ENCODE measurements at places on chromosomes 4 and X.

DNA sequence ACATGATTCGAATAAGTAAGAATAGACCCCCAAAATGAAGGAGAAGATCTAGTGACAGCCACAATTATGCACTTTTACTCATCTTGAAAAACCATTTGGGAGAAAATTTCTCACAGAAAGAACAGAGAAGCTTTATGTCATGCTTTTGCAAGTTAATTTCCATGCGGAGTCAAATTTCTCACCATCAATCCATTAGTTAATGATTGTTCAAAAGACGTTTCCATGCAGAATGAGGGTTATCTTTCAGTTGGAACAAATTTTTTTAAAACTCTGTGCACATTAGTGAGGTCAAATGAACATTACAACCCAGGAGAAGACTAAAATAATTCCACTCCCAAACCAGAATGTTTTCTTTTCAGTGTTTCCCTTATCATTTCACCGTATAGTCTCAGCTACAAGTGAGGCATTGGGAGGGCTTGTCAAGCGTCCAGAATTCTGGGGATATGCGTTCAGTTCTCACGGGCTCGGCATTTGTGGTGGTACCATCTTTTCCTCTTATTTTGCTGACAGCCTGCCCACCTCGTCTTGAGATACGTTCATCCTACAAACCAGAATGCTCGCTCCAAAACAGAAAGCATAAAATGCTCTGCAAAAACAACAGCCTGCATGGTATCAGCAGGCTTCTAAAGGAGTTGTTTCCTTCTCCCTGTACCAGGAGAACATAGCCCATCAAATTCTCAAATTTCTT, 130.8 kb upstream of the TBL1X start:
- DNase-seq = no peak

- DNase-seq = no peak
Observed at GRCh38 chr4:44716597-44716996, 9.8 kb downstream of the GNPDA2 start.

DNA sequence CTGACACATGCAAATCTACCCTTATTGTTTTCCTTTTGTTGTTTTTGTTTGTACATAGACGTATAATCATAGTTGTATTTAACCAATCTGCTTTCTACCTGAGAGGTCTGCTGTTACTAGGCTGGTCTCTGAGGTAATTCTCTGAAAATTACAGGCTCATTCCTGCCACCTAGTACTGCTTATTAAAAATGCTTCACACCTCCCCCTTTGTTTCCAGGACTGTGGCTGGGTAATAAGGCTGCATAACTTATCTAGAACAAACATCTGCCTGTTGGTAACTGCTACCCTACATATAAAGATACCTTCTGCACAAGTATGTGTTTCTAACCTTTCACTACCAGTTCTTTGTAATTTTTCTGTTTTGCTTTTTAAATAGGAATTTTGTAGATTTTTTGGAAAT, 34.2 kb downstream of the COX7B2 start:
- DNase-seq = no peak

GRCh38 chr4:108592674-108592986, 27.7 kb upstream of the RPL34 start:
- no peak for DNase-seq

DNA sequence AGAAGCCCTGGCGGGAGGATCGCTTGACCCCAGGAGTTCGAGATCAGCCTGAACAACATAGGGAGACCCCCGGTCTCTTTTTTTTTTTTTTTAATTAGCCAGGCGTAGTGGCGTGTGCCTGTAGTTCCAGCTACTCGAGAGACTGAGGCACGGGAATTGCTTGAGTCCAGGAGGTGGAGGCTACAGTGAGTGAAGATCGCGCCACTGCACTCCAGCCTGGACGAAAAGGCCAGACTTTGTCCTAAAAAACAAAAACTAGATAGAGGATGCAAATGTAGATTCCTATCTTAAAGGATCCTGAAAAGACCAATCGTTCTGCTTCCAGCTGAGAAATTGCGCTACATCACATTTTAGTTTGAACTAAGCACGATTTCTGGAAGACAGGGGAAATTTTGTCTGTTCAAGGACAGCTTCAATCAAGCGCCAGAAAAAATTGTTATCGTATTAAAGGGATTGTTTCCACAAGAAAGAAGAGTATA, 627 bp upstream of the HSD17B11 start:
- no peak for DNase-seq

GRCh38 chr4:76514087-76514486, 79.1 kb downstream of the SHROOM3 start:
- no peak for DNase-seq

All from femur (tissue), 1 donor.